ENCODE measurements at places on chromosomes 7 and 10.

GRCh38 chr10:27440478-27440877, 63.6 kb upstream of the RAB18 start:
- DNase-seq, result no peak

DNA sequence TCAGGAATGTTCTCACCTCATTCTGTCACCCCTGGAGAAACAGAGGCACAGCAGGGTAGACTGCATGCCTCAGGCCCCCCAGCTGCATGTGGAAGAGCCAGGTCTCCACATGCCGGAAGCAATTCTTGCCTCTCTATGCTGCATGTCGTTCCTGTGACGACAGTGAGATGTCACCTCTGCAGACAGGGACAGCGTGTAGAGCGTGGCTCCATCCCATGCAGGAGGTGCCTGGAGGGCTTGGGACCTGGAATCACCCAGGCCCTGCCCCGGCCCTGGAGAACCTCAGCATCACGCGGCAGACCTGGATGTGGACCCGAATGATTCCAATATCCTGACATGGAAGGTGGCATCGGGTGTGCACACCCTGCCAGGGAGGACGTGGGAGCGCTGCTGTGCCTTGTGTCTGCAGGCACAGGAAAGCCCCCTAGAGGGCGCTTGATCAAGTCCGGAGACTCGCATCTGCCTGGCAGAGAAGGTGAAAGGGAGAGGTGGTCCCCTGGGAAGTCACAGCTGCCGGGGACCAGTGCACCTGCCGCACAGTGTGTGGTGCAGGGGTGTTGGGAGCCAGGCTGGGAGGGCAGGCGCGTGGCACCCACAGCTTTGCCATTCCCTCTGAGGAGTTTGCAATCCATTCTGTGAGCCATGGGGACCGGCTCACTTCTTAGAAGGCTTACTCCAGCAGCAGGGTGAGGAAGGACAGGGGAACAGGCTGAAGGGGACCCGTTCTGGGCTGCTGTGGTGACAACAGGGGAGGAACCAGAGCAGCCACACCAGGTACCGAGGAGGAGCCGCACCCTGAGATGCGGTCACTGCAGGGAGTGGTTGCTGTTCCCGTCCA, 45.3 kb upstream of the EN2 start:
- DNase-seq, result no peak

GRCh38 chr10:17375936-17376584, 78.3 kb downstream of the ST8SIA6 start:
- DNase-seq, result no peak

DNA sequence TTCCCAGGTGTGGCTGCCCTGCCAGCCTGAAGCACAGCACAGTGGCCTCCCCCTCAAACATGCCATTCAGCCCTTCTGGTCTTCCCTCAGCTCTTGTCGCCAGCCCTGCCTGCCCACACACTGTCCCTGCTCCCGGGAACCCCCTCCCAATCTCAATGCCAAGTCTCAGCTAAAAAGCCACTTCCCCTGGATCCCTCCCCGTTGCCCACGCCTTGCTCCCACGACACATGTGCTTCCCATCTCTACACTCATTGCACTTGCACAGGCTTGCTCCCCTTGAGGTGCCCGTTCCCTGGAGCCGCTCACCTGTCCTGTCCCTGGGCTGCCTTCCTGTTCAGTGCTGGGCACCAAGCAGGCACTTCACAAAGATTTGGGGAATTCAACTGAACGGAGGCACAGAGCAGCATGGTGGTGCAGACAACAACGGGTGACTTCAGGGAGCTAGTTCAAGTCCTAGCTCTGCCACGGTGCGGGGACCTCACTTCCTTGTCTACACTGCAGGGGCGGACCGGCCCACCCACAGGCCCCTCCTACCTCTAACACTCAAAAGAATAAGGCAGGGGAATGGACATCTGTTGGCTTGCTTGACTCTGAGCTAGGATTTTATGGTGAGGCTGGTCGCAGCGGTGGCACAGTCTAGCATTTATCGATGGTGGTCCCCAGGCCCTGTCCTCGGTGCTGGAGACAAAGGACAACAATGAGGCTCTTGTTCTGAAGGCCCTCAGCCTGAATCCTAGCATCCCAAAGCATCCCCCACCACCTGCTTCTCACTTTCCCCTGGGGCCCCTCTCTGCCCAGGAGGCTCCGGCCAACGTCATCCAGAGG, 18.4 kb downstream of the RGS10 start:
- no peak for DNase-seq

- DNase-seq, result no peak
These were observed 35.9 kb downstream of the PTPRE start for GRCh38 chr10:127942811-127943210.

DNA sequence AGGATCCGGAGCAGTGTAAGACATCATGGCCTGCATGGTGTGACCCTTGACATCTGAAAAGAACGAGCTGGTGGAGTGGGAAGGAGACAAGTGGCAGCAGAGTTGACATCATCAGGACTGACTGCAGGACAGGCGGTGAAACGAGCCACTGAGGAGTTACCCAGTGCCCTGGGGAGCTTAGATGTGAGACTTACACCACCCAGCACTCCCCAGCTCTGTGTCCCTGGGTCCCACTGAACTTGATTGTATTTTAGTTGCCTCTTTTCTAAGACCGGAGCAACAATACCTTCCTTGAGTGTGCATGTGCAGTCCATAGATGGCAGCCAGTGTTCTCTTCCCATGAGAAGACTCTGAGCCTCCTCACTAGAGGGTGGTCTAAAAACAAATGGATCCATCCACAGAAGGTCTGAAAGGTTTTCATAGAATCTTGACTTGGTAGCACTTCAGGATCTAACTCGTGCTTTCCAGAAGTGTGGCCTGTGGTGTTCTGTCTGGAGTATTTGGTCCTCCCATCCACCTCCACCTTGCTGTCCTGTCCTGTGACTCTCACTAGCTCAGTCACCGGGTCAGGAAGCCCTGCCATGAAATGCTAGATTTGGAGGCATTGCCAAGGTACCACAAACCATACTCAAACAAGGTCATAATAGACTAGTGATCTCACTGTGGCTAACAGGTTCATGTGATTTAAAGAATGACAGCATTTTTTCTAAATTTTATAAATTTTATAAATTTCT, 59.0 kb downstream of the IKZF1 start:
- no peak for DNase-seq

GRCh38 chr7:66539902-66540375, 88.7 kb upstream of the KCTD7 start:
- no peak for DNase-seq

Measured in HS-5 (cell line).